MV-4-11 (cell line): ENCODE measurements at places on chromosomes 12 and 14.

GRCh38 chr14:100824091-100824551 is 1.8 kb upstream of the MEG3 start:
- DNase-seq = no peak

GRCh38 chr14:70906793-70907175 is 475 bp upstream of the PCNX1 start:
- DNase-seq = no peak

DNA sequence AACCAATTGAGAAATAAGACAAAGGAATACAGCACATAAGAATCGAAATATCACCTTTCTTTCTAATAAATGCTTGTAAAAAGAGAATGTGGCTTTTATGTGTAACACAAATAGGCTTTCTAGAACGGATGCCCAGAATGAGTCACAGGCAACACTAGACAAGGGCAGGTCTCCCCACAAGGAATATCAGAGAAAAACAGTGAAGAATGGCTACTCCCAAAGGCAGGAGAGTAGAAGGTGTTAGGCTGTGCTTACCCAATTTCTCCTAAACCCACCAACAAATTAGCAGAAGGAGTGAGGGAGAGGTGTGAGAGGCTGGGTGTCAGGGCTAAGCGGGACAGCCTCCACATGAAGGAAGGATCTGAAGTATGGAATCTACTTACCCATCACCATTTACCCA is 55.2 kb downstream of the GALNT4 start:
- peak; percentile 1 for DNase-seq

GRCh38 chr14:57943038-57943437 is 77.1 kb upstream of the SLC35F4 start:
- no peak for DNase-seq

GRCh38 chr12:28899951-28900350 is 249.1 kb upstream of the FAR2 start:
- no peak for DNase-seq
